NCI-H524 treated with DMSO at 0.1 percent for 48 hours (cell line): ENCODE measurements at places on chromosomes 3 and 15.

GRCh38 chr3:183378951-183379350, 49.5 kb downstream of the MCF2L2 start:
- no peak for DNase-seq

- DNase-seq, result no peak
Measured at GRCh38 chr3:121863801-121864200, 28.8 kb downstream of the EAF2 start.

- DNase-seq, result no peak
Measured at GRCh38 chr3:126024049-126024854, 55.3 kb downstream of the ROPN1B start.

GRCh38 chr3:14663396-14664135, 11.4 kb upstream of the C3orf20 start:
- peak; percentile 69 for DNase-seq

GRCh38 chr15:41585127-41586047, 26.4 kb downstream of the TYRO3 start:
- no peak for DNase-seq

DNA sequence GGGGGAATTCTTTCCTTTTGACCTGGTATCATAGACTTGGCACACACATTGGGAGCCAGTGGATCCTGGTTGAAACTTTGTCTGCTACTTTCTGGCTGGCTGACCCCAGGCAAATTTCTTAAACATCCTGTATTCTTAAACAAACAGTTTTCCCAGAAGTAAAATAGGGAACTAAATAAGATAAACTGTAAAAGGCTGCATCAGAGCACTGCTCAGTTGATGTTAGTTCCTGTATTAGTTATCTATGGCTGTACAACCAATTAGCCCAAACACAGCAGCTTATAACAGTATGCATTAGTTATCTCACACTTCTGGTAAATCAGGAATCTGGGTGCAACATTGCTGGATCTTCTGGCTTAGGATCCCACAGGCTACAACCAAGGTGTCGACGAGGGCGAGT, 73.1 kb upstream of the SLCO3A1 start:
- no peak for DNase-seq

GRCh38 chr3:14765576-14766427, 53.0 kb upstream of the FGD5 start:
- no peak for DNase-seq

GRCh38 chr15:69780981-69781380, 316.7 kb downstream of the TLE3 start:
- no peak for DNase-seq

DNA sequence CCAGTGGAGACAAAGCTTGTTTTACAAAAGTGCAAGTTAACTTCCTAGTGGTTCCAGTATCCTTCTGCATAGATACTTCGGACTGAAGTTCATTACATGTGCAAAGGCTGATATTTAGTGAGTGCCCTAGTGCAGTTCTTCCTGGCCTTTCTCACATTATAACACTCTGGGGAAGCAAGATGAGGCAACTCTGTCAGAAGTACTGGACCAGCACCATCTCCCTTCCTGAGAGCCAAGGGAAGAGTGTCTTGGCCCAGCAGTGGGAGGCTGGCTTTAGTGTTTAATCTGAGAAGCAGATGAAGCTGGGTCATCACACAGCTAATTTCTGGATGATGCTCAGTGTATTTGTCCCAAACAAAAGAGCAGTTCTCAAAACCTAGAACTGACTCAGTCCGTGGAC, 397.7 kb downstream of the CACNA2D3 start:
- DNase-seq, result no peak
